ENCODE measurements at places on chromosomes 7 and 10.
A peak's percentile ranks its signal among the peaks of the same experiment; 100 is the strongest.

DNA sequence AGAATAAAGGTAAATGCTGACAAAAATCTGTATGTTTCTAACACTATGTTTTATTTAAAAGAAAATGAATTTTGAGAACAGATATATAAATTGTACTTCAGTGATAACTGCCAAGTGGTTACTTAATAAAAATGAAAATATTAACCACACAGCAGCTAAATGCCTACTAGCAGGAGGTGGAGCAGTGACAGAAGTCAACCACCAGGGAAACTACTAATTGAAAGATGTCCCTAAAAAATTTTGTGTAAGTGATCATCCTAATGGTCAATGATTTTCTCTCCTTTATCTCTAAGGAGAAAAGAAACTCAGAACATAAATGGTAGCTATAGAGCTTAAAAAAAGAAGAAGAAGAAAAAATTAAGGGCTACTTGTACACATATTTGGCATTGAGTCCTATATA is 22.9 kb downstream of the WNT16 start:
- DNase-seq = no peak

DNA sequence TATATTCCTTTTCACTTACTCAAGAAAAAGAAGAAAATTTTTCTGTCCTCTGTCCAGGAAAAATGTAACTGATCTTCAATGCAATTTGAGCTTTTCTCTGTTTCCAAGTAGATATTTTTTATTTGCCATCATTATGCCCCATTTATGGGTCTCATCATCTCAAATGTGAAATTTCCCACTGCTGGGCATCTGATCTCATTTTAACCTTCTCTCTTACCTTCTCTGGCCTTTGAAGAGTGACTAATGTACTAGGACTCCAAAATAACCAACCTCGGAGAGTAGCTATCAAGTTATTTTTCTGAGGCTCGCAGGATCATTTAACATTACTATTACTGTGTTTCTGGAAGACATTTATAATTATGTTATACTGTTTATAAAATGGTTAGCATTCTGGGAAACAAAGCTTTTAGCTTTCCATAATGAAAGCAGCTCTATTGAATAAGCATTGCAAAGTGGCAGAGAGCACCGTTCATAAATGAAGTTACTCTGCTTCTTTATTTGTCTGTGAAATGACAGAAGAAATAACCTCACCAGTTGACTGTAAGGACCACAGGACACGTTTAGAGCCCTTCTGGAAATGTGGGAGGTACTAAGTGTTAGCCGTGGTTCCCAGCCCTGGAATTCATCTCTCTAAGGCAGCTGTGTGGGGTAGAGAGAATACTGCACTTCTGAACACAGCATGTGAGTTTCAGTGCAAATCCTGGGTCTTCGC is 33.3 kb upstream of the NMT2 start:
- DNase-seq = no peak

DNA sequence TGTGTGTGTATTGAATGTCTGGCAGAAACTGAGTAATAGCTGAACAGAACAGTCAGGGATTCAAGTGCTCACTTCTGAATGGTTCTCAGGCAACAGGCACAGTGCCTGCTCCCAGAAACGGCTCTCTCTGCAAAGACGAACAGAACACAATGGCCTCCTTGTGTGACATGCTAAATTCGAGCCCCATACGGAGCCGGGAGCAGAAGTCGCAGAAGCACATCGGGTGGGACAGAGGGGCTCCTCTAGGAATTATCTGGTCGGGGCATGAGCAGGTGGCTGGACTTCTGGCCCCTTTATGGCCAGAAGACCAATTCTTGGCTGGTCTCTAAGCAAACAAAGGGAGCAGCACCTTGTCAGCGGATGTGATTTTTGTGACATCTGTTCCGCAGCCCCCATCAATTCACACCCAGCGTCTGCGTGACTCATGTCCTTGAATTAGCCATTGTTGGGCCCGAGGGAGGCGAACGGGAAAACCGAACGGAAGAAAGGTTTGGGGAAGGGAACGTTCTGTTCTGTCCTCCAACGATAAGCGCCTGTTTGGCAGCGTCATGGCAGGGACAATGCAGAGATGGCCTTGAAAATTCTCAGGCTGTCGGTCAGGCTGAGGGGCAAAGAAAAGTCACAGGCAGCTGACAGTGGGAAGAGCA is 47.3 kb upstream of the NPTX2 start:
- no peak for DNase-seq

GRCh38 chr10:24277771-24278170 is 68.8 kb downstream of the KIAA1217 start:
- no peak for DNase-seq

- DNase-seq = peak; percentile 26
These were observed 1.3 kb downstream of the LDB1 start for GRCh38 chr10:102118867-102119266.

DNA sequence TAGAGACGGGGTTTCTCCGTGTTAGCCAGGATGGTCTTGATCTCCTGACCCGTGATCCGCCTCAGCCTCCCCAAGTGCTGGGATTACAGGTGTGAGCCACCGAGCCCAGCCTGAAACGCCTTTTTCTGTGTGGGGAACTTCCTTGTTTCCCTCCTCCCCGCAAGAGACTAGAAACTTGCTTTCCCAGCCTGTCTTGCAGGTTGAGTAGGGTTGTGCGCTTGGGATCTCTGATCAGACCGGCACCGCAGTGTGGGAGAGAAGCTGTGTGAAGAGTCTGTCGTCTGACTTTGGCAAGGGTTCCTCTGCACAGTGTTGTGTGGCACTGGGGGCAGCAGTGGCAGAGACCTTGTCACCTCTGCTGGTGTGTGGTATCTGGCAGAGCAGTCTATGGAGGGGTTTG is 28.9 kb downstream of the RBM17 start:
- DNase-seq = no peak

GRCh38 chr7:3399858-3400257 is 98.8 kb downstream of the SDK1 start:
- no peak for DNase-seq

- DNase-seq = no peak
These were observed 7.2 kb upstream of the RELN start for GRCh38 chr7:103996639-103997038.

DNA sequence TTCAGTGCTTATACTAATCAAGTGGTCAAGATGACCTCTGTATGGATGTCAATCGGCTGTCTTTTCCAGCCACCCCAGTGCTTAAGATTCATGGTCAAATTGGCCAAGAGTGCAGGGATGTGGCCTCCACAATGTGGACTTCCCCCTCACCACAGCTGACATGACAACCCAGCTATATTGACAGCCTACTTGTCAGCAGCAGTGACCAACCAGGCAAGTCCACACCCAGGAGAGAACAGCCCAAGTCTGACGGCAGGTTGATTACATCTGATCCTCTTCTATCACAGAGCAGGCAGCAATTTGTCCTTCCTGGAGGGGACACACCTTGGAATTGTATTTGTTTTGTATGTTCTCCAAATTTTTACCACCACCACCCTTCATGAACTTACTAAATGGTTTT is 8.2 kb upstream of the ERVW-1 start:
- DNase-seq = no peak

DNA sequence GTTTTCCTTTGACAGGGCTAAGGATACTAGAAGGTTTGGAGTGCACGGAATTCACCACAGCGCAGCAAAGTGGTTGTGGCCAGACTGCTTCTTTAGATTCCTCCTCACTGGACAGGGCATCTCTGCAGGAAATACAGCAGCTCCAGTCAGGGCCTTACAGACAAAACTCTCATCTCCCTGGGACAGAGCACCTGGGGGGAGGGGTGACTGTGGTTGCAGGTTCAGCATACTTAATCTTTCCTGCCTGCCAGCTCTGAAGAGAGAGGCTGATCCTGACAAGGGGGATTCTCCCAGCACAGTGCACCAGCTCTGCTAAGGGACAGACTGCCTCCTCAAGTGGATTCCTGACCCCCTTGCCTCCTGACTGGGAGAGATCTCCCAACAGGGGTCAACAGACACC is 1257.9 kb downstream of the NXPH1 start:
- DNase-seq = no peak

DNA sequence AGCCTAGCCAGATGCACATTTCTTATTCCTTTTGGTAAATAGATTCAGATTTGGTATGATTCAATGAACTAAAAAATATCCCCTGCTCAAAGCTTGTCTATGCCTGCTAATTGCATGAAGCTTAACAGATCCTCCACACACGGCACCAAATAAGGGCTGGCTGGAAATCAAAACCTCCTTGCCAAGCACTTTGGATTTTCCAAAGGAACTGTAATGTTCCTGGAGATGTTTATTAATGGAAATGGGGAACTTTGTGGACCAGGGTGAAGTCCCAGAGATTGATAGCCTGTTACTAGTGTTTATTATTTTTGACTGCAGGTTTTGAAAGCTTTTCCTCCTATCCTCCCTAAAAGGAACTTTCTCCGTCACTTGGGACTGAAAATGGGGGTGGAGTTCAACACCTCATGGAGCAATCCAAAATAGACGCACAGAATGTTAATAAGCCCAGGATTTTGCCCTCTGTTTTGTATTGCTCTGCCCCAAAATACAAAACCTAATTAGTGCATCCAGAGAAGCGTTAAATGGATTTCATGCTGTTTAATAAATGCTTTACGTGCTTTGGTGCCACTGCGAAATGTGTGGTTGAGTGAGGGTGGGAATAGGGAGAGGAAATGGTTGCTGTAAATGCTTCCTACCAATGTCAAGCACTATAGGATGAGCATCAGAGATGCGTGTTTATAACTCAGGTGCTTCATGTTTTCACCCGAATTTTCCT is 1027.7 kb downstream of the LRMDA start:
- no peak for DNase-seq

Measured in activated CD4-positive, alpha-beta T cell treated with anti-CD3 and anti-CD28 coated beads, Interleukin-2, amount 50 U/mL, for 48 hours (primary cell).